ENCODE measurements at places on chromosomes 6 and 20. TPM values are rescaled to one million over a fixed set of nuclear protein-coding genes. Genes with fewer than 3 reads are reported as not detected.

DNA sequence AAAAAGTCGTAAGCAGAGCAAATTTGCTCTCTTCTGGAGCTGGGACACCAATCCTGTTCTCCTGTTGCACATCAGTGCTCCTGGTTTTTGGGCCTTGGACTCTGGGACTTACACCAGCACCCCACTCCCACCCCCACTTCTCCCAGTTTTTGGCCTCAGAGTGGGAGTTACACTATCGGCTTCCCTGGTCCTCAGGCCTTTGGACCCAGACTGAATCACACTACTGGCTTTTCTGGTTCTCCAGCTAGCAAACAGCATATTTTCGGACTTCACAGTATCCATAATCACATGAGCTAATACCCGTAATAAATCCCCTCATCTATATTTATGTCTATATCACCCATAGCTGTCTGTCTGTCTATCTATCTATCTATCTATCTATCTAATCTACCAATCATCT, 23.2 kb upstream of the ASCC3 start:
- H3K4me3 ChIP-seq = no peak overlapping the region
- ATAC-seq = no peak
- H3K36me3 ChIP-seq = no peaks in the 10 kb centered on the region
- H3K4me1 ChIP-seq = no peaks in the 10 kb centered on the region
- H3K27me3 ChIP-seq = no peaks in the 10 kb centered on the region

DNA sequence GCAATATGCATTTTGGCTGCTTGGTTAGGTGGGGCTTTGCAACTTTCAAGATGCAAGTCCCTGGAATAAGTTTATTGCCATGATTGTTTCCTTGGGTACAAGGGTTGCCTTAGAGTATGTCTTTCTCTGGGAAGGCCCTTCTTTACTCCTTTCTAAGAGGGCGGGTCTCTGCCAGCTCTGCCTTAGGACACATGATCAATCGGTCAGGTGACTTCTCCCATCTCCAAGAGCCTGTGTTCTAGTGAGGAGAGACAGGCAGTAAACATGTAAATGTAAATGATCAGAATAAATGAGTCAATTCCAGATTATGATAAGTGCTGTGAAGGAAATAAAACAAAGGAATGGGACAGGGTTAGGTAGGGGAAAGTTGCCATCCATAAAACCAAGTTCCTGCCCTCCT, 43.2 kb upstream of the BCAS1 start:
- no peak overlapping the region for H3K4me3 ChIP-seq
- H3K36me3 ChIP-seq = no peaks in the 10 kb centered on the region
- H3K27ac ChIP-seq = no peak overlapping the region
- peaks cover 6% of the 10 kb centered on the region for H3K27me3 ChIP-seq
- H3K4me1 ChIP-seq = no peaks in the 10 kb centered on the region
- ATAC-seq = no peak

GRCh38 chr20:56360908-56361205, 2.1 kb downstream of the FAM210B start:
- no peak overlapping the region for H3K27ac ChIP-seq
- no peaks in the 10 kb centered on the region for H3K36me3 ChIP-seq
- ATAC-seq = no peak
- H3K4me3 ChIP-seq = no peak overlapping the region
- H3K4me1 ChIP-seq = peaks cover 50% of the 10 kb centered on the region

Gene ABCC10
- 10.1 TPM for total RNA-seq

DNA sequence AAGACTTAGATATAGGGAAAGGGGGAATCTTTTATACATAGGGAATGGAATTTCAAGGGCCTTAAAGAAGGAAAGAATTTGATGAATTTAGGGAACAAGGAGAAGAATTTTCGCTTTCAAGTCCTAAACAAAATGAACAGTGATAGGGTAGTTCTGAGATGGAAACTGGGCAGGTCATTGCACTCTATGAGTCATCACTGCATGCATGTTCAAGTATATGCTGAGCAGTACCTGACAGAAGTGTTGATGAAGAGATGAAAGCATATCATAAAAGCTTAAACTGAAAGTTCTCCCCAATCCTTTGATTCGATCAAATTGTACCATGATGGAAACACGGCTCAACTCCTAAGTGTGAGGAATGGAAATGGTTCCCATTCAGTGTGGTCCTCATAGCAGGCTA, 271.0 kb downstream of the TSHZ2 start:
- no peak overlapping the region for H3K27ac ChIP-seq
- no peaks in the 10 kb centered on the region for H3K27me3 ChIP-seq
- H3K4me3 ChIP-seq = no peak overlapping the region
- H3K4me1 ChIP-seq = no peaks in the 10 kb centered on the region
- ATAC-seq = no peak

Gene NXT1
- 28.0 TPM for total RNA-seq

Gene ARHGAP40
- not detected for total RNA-seq

DNA sequence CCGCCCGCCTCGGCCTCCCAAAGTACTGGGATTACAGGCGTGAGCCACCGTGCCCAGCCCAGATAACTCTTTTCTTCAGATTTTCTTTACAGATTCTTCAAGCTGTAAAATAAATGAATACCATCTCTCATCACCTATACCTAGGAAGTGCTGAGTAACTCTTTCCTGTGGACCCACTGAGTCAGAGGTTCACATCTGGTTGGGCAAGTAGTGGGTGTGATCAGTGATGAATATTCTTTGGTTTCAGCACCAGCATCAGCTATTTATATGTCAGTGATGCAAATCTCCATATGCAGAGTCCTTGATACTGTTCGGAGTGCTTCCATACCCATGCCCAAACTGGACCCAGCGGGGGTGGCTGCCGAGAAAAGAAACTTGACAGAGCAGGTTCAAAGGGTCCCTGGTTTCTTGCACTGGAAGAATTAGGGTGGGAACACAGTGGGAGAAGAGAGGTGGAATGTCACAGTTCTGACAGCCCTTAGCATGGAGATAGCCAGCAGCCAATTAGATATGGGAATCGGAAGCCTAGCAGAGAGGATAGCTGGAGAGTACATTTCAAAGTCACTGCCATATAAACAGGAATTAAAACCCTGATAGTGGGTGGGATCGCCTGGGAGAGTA, 64.9 kb upstream of the DDR1 start:
- H3K4me3 ChIP-seq = no peak overlapping the region
- H3K36me3 ChIP-seq = no peaks in the 10 kb centered on the region
- ATAC-seq = no peak
- no peaks in the 10 kb centered on the region for H3K27me3 ChIP-seq

- no peak overlapping the region for H3K4me3 ChIP-seq
- H3K36me3 ChIP-seq = no peaks in the 10 kb centered on the region
- no peaks in the 10 kb centered on the region for H3K4me1 ChIP-seq
- no peak for ATAC-seq
- H3K27ac ChIP-seq = no peak overlapping the region
Observed at GRCh38 chr6:122751326-122751725, 28.2 kb upstream of the FABP7 start.

DNA sequence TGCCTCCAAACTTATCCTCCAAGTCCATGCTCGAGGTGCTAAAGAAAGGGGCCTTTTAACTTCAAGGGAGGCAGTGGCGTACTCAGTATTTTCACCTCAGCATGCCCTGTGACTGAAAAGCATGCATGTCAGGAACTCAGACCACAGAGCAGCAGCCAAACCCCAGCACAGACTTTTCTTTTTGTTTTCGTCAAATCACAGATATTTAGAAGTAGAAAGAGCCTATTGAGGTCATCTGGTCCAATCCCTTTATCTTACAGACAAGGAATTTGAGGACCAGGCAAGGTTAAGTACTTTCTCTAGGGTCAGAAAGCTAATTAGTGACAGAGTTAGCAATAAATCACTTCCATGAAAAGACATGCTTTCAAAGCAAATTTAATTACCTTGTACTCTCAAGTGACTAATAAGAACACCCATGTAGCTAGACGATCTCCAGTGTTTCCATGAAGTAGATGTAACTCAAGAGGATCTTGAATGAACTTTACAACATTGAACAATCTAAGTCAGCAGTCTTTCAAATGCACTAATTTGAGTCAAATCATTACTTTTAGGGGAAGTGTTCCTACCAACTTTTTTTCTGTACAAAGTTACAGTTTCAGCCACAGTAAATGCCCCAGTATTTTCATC, 35.9 kb downstream of the MOXD1 start:
- H3K27me3 ChIP-seq = no peaks in the 10 kb centered on the region
- no peaks in the 10 kb centered on the region for H3K36me3 ChIP-seq
- no peak for ATAC-seq
- no peaks in the 10 kb centered on the region for H3K4me1 ChIP-seq
- H3K27ac ChIP-seq = no peak overlapping the region

Gene SRXN1
- total RNA-seq = 38.6 TPM

DNA sequence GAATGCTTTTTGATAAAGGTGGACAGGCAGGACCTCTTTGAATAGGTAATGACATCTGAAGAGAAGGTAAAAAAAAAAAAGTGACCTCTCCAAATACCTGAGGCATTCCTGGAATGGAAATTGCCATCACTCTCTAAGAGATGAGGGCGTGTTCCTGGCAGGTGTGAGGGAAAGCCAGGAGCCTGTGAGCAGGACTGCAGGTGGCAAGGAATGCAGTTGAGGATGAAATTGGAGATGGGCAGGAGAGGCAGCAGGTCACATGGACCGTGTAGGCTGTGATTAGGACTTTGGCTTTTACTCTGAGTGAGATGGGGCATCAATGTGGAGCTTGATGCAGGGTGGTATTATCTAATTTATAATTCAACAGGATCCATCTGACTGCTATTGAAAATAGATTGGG, 227.4 kb downstream of the LRFN2 start:
- no peaks in the 10 kb centered on the region for H3K36me3 ChIP-seq

DNA sequence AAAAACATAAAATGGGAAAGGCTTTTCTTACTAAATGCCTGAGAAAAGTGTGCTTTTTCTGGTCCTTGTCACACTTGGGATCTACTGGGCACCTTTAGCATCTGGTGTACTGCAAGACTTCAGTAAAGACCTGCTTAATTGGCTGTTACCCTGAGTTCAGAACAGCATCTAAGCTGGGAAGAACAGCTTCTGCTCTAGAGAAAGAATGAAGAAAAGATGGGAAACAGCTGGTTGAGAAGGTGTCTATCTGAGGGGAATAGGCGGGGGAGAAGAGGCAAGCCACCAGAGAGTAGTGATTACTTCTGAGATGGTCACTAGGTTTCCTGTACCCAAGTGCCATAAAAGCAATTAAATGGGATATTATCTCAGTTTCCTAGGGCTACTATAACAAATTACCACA, 128.2 kb upstream of the SPACA1 start:
- no peak for ATAC-seq
- H3K27ac ChIP-seq = no peak overlapping the region
- no peaks in the 10 kb centered on the region for H3K4me1 ChIP-seq
- H3K4me3 ChIP-seq = no peak overlapping the region

Gene KHDRBS2
- 0.81 TPM for total RNA-seq

DNA sequence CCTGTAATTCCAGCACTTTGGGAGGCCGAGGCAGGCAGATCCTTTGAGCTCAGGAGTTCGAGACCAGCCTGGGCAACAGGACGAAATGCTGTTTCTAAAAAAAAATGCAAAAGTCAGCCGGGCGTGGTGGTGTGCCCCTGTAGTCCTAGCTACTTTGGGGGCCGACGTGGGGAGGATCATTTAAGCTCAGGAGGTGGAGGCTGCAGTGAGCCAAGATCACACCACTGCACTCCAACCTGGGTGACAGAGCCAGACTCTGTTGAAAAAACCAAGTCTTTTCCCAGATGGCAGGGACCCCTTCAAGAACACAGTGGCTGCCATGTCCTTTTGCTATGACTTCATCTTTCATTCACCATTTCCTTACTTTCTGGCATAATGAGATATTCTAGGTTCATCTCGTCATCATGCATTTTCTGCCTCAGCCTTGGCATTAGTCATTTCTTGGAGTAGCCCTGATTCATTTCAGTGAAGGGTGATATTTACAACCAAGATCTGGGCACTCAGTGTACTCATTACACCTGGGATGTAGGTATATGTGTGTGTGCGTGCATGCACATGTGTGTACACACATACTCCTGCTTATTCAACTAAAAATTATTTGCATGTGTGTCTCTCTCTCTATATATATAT, 61.4 kb upstream of the TOX2 start:
- H3K4me3 ChIP-seq = no peak overlapping the region
- peaks cover 26% of the 10 kb centered on the region for H3K4me1 ChIP-seq
- H3K36me3 ChIP-seq = no peaks in the 10 kb centered on the region

DNA sequence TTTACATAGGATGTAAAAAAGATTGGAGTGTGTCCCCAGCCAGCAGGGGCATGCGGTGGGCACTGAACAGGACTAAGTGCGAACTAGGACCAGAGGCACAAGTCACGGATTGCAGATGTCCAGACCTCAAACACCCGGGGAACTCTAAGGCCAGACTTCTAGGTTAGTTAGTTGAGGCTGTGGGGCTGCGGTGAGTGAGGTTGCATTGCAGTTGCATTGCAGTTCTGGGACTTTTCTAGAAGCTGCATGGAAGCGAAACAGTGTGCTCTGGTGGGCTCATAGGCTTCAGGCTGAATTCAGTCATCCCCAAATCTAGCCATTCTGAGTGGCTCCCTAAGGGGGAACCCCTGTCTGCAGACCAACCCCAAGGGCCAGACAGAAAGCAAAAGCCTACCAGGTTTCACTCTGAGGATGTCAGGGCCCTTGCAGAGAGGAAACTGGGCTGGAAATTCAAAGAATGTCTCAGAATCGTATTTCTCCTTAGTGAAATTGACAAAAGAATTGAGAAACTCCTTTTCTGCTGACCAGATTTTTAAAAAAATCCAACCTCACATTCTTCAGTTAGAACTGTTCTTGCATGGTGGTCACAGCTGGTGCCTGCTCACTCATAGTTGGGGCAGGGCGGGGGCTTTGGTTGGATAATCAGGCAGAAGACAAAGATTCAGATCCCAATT, 182.8 kb downstream of the ZDHHC14 start:
- no peaks in the 10 kb centered on the region for H3K27me3 ChIP-seq
- no peak overlapping the region for H3K27ac ChIP-seq
- ATAC-seq = no peak

GRCh38 chr6:77074037-77074713, 389.1 kb downstream of the HTR1B start:
- no peak overlapping the region for H3K27ac ChIP-seq
- H3K4me1 ChIP-seq = no peaks in the 10 kb centered on the region
- no peaks in the 10 kb centered on the region for H3K36me3 ChIP-seq

DNA sequence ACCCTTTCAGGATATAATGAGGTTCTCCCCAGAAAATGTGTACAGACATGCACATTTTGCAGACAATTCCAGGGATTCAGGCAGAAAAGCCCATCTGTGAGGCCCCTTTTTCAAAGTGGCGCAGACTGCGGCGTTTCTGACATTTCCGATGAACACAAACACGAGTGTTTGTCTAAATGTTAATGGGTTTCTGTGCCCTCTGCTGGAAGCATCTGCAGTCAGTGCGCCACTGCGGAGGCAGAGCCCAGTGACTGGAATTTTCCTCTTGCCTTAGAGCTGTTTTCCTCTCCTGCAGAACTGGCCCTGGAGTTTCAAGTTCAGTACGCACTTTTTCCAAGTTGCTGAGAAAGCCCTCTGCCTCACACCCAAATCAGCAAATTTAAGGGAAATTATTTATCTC, 15.3 kb downstream of the ANKRD60 start:
- no peak overlapping the region for H3K27ac ChIP-seq
- peaks cover 26% of the 10 kb centered on the region for H3K27me3 ChIP-seq
- no peak overlapping the region for H3K4me3 ChIP-seq
- no peak for ATAC-seq

DNA sequence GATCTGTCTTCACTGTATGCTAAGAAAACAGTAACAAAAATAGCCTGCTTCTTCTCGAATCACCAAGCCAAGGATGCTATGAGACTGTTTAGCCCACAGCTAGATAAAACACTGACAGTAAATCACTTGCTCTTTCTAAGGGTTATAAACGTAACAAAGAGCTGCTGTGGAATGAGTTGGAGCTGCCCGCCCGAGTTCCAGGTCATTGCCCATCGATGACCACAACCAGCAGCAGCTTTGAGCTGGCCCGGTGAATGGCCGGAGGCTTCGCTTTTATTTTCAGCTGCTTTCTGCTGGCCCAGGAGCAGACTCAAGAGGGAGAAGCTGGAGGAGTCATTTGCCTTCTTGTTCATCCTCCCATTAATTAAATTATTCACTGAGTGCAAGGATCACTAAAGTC, 82.2 kb upstream of the CDH4 start:
- no peaks in the 10 kb centered on the region for H3K36me3 ChIP-seq
- ATAC-seq = no peak
- no peaks in the 10 kb centered on the region for H3K4me1 ChIP-seq
- H3K27ac ChIP-seq = no peak overlapping the region
- no peak overlapping the region for H3K4me3 ChIP-seq
